Naive thymus-derived CD4-positive, alpha-beta T cell (primary cell): ENCODE measurements at places on chromosomes 12 and 14.

DNA sequence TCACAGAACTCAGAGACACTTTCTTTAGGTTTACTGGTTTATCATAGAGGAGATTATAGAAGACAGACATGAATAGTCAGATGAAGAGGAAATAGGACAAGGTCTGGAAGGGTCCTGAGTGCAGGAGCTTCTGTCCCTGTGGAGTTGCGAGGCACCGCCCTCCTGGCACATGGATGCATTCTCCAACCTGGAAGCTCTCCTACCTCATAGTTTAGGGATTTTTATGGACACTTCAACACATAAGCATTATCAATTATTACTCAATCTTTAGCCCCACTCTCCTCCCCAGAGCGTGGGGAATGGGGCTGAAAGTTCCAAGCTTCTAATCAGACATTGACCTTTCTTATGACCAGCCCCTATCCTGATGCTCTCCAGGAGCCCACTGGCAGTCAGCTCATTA is 12.6 kb upstream of the KRT7 start:
- no peaks in the 10 kb centered on the region for H3K27me3 ChIP-seq
- no peaks in the 10 kb centered on the region for H3K36me3 ChIP-seq
- no peak overlapping the region for H3K4me3 ChIP-seq
- DNase-seq = no peak

DNA sequence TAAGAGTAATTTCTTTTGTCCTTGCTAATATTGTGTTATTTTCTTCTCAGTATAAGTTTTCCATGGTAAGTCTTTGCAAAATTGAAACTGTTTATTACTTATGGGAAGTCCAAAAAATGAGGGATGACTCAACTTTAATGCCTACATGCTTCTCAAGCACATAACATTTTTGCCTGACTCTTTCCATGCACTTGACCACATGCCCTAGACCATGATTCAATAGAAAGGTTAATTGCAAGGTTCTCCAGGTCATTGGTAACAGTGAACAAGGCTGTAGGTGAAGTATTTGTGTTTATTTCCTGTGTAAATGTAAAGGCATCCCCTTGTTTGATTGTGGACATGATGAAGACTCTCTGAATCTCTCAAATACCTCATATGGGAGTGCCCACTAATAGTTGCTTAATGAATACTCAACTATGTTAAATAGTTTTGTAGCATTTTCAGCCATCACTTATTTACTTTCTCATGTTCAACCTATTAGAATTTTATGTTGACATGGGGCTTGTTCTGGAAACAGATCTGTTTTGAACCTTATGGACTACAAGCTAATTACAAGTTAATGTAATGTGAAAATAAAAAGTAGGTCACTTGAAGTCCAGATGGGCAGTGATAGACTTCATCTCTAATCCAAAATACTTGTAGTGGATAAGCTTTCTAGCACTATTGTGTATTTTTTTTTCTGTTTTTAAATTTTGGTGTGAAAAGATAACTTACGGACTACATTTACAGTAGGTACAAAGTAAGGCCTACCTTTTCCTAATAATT is 131.7 kb downstream of the TMTC2 start:
- H3K36me3 ChIP-seq = no peaks in the 10 kb centered on the region
- H3K4me3 ChIP-seq = no peak overlapping the region
- DNase-seq = no peak
- no peaks in the 10 kb centered on the region for H3K27me3 ChIP-seq
- no peak overlapping the region for H3K27ac ChIP-seq
- no peaks in the 10 kb centered on the region for H3K4me1 ChIP-seq

DNA sequence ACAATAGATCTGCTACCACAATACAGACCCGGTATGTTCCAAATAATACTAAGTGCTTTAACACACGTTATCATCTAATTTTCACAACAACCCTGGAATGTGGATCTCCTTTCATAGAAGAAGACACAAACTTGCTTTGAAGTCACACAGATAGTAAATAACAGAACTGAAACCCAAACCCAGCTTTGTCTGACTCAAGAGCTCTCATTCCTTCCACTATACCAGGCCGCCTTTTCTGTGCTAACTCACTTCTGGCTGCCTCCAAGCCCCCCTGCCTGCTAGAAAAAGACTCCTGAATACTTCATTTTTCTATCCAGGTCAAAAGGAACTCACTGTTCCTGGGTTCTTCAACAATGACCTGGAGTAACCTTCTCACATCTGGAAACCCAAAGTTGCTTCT is 37.8 kb downstream of the PRPF40B start:
- H3K36me3 ChIP-seq = no peaks in the 10 kb centered on the region
- H3K4me3 ChIP-seq = no peak overlapping the region
- no peaks in the 10 kb centered on the region for H3K27me3 ChIP-seq

DNA sequence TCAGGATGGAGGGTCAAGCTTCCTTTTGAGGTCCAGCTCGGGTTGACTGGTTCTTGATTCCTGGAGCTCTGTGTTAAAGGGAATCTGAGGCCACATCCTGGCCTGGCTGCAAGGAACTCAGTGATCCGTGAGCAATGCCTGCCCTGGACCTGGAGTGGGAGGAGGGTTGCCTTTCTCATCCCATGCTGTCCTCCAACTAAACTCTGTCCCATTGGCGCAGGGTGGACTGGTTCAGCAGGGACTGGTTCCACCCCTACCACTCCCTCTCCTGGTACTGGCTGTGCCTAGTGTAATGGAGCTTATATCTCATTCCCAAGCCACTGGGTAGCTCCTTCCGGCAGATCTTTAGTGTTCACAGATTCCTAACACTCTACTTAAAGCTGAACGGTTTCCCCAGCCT is 3.9 kb upstream of the CMKLR1 start:
- no peaks in the 10 kb centered on the region for H3K4me1 ChIP-seq
- no peaks in the 10 kb centered on the region for H3K27me3 ChIP-seq
- no peak overlapping the region for H3K27ac ChIP-seq
- H3K36me3 ChIP-seq = no peaks in the 10 kb centered on the region
- H3K4me3 ChIP-seq = no peak overlapping the region

- H3K4me1 ChIP-seq = no peaks in the 10 kb centered on the region
- DNase-seq = no peak
- no peak overlapping the region for H3K27ac ChIP-seq
- no peak overlapping the region for H3K4me3 ChIP-seq
- H3K36me3 ChIP-seq = no peaks in the 10 kb centered on the region
- no peaks in the 10 kb centered on the region for H3K27me3 ChIP-seq
These were observed 109.8 kb upstream of the PLXNC1 start for GRCh38 chr12:94038605-94039004.

DNA sequence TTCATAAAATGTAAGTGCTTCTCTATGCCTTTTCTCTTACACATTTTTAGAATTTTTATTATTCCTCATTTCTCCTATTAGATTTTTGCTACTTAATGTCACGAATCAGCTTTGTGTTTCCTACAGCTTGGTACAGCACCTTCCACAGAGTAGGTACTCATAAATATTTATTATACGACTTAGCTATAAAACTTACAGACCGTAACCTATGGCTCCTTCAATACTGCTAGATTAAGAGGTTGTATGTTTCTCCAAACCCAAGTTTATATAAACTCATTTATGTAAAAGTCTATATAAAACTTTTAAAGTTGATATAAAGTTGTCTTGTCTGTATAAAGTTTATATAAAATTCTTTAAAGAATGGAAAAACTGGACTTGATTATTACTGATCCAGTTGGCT is 11.5 kb downstream of the NFYB start:
- no peak overlapping the region for H3K4me3 ChIP-seq
- H3K36me3 ChIP-seq = peaks cover 5% of the 10 kb centered on the region
- H3K4me1 ChIP-seq = no peaks in the 10 kb centered on the region
- H3K27me3 ChIP-seq = no peaks in the 10 kb centered on the region

- no peaks in the 10 kb centered on the region for H3K36me3 ChIP-seq
- H3K4me3 ChIP-seq = no peak overlapping the region
- no peaks in the 10 kb centered on the region for H3K4me1 ChIP-seq
These were observed 35.4 kb upstream of the AACS start for GRCh38 chr12:125029761-125030358.

GRCh38 chr14:75459099-75459741 is 31.4 kb downstream of the JDP2 start:
- no peak overlapping the region for H3K4me3 ChIP-seq
- H3K4me1 ChIP-seq = no peaks in the 10 kb centered on the region
- no peaks in the 10 kb centered on the region for H3K36me3 ChIP-seq
- H3K27ac ChIP-seq = no peak overlapping the region
- H3K27me3 ChIP-seq = no peaks in the 10 kb centered on the region

GRCh38 chr12:65592416-65592815 is 231.9 kb upstream of the HMGA2 start:
- no peaks in the 10 kb centered on the region for H3K36me3 ChIP-seq
- no peaks in the 10 kb centered on the region for H3K27me3 ChIP-seq
- no peak for DNase-seq
- no peak overlapping the region for H3K4me3 ChIP-seq

DNA sequence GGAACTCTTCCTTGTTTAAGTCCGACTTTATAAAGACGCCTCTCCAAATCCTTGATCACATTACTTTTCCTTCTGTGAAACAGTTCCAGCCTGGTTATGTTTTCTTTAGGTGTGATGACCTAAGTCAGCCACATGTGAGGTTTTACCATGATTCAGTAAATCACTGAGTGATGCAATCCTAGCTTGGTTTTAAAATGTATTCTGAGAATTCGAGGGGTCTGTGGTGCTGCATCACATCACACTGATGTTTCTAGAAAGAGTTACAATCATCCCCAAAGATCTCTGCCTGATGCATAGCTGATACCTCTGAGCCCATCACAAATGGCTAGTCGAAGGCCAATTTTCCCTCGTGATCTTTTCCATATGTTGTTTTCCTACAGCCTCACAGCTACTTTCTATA is 152.7 kb downstream of the ANO2 start:
- H3K36me3 ChIP-seq = no peaks in the 10 kb centered on the region
- DNase-seq = no peak
- H3K4me1 ChIP-seq = no peaks in the 10 kb centered on the region
- no peak overlapping the region for H3K4me3 ChIP-seq
- H3K27ac ChIP-seq = no peak overlapping the region

- no peaks in the 10 kb centered on the region for H3K27me3 ChIP-seq
- DNase-seq = no peak
- H3K36me3 ChIP-seq = no peaks in the 10 kb centered on the region
These were observed at the start of gene MIA2 for GRCh38 chr14:39233680-39234326. TSS of gene MIA2 (plus strand) at chr14:39233915. CDS start at chr14:39234115, 200 bp downstream.

DNA sequence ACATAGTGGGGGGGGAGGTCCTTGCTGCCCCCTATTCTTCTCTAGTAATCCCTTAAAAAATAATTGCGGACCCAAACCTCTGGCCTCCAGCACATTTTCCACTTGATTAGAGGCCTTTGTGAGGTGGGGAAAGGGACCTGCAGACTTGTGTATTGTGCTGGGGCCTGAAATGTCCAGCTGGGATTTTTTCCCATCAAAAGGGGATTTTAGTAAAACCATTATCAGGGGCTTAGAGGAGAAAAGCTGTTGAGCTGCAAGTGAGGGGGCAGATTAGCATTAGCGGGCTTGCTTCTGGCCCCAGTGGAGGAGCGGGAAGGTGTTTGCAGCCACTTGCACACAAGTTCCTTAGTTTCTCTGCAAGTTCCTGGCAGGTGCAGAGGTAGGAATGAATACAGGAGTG is 13.9 kb downstream of the FBXL14 start:
- peaks cover 6% of the 10 kb centered on the region for H3K4me1 ChIP-seq
- no peaks in the 10 kb centered on the region for H3K36me3 ChIP-seq
- no peak overlapping the region for H3K27ac ChIP-seq
- H3K27me3 ChIP-seq = no peaks in the 10 kb centered on the region
- no peak overlapping the region for H3K4me3 ChIP-seq
- DNase-seq = no peak
